ENCODE measurements at places on chromosomes 16 and 17.

DNA sequence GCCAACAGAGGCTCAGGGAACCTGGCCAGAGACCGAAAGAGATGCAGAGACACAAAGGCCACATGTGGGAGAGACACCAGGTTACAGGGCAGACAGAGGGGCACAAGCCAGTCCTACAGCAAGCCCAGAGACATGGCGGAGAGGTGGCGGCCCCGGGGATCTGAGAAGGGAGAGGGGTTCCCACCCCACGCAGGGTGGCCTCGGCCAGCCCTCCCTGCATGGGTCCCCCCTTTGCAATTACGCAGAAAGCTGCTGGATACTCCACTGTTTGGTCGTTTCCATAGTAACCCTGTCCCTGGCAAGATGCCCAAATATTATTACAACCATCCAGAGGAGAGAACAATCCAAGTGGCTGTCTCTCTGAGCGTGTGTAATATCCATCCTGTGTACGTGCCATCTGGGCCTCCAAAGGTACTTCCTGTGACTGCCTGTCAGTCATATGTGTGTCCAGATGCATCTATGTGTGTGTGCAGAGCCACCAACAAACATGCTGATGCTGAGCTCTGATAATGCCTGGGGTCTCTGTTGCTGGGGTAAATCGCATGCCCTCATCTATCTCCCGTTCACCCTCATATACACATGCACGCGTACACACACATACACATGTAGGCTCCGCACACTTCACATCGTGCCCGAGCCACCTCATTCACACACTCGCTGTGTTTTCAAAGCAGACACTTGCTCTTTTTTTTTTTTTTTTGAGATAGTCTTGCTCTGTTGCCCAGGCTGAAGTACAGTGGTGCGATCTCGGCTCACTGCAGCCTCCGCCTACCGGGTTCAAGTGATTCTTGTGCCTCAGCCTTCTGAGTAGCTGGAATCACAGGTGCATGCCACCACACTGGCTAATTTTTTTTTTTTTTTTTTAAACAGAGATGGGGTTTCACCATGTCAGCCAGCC, 5.5 kb downstream of the PCGF2 start:
- peak; percentile 93 for DNase-seq

GRCh38 chr17:16484445-16485175, 7.4 kb downstream of the LRRC75A start:
- peak; percentile 61 for DNase-seq

DNA sequence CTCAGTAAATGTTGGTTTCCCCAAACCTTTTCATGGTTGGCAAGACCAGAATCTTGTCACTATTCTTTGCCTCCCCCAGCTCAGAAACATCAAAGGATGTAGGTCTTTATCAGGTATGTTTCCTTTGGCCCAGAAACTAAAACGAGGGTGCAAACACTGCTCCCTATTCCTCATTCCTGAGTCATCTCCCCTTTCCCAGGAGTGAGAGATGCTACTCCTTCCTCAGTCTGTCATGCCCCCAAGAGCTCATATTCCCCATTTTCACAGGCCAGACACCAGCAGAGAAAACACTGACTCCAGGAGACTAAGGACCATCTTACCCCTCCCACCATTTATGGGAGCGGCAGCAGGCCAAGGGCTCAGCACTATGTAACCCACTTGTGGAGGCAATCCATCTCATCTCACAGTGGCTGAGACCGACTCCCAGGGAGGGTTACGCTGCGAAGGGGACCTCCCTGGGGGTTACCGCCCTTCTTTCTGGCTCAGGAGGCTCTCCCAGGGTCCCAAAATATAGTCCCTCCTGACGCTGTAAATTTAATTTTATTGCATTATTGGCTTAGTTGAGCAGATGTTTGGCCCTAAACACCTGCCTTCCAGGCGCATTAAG, 1.5 kb downstream of the GEMIN4 start:
- no peak for DNase-seq

DNA sequence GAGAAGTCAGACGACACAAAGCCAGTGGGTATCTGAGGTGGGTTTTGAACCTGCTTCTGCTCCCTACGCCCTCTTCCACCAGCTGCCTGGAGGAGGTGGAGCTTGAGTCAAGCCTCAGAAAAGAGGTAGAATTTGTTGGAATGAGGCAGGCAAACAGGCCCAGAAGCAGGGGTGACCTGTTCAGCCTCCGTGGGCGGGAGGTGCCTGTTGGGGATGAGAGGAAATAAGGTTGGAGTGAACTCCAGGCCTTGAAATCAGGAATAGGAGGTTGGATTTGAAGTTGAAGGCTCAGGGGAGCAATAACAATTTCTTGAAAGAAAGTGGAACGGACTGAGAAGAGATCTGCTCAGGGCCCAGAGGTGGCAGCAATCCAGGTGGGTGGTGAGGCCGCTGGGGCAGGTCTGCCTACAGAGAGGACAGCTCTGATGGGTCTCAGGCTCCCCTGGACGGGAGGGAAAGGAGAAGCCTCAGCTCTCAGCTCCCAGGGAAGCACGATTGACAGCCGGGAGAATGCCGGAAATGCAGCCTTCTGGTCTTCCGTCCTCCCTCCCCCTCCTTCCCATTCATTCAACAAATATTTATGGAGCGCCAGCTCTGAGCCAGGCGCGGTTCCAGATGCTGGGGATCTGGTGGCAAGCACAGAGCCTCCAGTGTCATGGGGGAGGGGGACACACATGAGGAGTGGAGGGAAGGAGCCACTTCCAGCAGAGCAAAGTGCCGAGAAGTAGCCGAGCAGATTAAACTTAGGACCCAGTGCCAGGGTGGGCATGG, 61.9 kb upstream of the CIBAR2 start:
- DNase-seq: peak; percentile 66

GRCh38 chr17:58312829-58313228, 15.8 kb downstream of the TSPOAP1 start:
- DNase-seq: no peak

DNA sequence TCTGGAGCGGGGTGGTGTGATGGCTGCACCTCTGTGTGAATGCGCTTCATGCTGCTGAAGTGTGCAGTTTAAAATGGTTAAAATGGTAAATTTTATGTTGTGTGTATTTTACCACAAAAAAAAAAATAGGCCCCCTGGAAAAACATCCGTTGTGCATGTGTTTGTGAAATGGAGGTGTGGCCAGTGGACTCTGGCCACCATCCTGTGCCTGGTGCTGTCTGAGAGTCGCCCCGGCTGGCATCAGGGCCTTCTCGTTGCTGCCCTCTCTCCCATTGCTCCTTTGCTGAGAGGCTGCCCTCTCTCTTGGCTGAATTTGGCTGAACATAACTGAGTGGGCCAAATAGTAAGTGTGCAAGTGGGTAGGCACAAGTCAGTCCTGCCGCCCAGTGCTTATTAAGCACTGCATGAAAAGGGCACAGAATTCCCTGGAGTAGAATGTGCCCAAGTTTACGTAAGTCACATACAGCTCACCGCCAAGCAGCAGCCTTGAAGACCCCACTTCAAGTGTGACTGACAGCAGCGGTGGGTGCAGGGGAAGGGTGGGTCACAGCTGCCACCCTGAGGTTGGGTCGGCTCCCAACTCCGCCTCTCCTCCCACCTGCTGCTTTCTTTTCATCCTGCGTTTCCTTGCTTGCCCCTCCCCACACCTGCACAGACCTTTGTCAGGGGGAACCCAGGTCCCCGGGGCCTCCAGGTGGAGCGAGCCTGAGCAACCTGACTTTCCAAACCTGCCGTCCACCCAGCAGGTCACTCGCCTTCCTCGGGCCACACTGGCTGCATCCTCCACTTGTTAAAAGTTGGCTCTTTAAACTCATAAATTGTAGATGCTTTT, 46.8 kb downstream of the FOXK2 start:
- no peak for DNase-seq

DNA sequence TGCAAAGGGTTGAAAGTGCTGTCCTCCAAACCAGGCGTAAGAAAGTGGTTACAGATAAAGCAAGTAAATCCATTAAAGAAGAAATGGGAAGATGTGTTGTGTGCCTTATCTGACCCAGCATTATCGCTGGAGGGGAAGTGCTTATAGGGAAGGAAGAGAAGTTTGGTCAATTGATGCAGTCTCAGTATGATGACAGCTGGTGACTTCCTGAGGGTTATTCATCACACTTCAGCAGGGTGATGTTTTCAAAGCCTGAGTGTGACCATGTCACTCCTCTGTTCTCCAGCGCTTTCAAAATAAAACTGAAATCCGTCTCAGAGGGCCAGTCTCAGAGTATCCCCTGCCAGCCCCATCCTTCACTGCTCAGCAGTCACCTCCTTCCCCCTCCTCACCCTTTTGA, 505.4 kb upstream of the RBFOX1 start:
- no peak for DNase-seq

- DNase-seq: no peak
Measured at GRCh38 chr17:15361151-15361550, 19.8 kb upstream of the TEKT3 start.

- DNase-seq: no peak
Measured at GRCh38 chr16:13779676-13780075, 140.3 kb upstream of the ERCC4 start.

GRCh38 chr16:54285414-54286089, 1.0 kb downstream of the IRX3 start:
- no peak for DNase-seq

DNA sequence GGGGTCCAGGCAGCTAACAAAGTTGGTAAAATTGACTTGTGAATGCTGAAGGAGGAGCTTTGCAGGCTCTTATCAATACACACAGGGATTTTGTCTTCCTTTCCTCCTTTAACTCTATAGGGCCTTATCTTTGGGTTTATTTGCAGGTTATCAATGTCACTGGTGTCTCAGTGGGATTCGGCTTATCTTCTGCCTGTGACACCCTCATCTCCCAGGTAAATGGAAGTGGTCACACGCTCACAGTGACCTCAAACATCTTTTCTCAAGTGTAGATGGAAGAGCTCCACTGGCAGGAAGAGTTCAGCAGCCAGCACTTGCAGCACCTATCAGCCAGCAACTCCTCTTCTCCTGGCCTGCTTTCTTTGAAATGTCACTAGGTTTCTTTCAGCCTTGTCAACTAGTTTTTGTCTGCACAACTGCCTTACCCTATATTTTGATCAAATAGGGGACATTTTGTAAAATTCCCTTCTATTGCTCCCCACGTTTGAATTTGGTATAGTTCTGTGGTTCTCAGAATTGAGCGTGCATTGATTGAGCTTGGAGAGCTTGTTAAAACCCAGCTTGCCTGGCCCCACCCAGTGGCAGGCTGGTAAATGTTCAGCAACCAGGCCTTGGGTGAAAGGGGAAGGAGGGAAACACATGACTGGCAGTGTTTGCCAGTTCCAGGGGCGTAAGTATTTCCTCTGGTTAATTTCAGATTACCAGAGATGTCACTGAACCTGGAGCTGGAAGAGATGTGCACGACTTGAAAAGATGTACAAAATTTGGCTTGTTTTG, 12.8 kb downstream of the SLC47A1 start:
- DNase-seq: no peak

GRCh38 chr16:27922433-27922832, 141.1 kb downstream of the GSG1L start:
- no peak for DNase-seq

- DNase-seq: no peak
Measured at GRCh38 chr16:57306676-57307341, 22.3 kb upstream of the PLLP start.

DNA sequence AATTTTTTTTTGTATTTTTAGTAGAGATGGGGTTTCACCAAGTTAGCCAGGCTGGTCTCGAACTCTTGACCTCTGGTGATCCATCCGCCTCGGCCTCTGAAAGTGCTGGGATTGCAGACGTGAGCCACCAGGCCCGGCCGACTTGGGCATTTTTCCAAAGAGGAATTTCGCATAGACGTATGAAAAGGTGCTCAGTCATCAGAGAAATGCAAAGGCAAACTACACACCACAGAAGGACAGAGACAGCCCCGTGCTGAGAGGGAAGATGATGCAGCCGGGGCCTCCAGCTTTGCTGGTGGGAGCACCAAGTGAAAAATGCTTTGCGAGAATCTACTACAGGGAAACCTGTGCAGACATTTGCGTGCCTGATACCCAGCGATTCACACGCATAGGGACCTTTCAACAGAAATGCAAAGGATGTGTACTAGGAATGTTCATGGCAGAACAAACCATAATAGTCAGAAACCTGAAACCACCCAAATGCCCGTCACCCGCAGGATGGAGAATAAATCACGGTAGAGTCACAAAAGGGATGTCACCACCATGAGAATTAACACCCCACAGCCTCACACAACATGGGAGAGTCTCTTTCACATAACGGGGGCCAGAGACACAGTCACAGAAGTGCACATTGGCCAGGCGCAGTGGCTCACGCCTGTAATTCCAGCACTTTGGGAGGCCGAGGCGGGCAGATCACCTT, 5.2 kb downstream of the RAB40B start:
- no peak for DNase-seq

DNA sequence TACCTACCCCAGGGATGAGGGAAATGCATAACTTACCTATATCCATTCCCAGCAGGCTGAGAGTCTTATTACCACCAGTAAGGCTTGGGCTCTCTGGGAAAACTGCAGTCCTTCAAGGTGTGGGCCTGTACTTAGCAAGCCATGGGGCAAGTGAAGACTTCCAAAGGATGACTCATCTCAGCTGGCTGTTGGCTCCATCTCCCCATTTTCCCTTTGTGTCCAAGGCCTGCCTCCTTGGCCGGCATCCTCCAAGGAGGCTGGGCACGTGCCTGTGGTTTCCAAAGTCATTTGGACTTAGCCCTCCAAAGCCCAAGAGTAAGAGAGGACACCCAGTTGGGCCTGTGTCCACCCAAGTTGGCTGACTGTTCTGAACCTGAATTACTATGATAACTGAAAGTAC, 89.8 kb downstream of the TMEM100 start:
- DNase-seq: no peak

DNA sequence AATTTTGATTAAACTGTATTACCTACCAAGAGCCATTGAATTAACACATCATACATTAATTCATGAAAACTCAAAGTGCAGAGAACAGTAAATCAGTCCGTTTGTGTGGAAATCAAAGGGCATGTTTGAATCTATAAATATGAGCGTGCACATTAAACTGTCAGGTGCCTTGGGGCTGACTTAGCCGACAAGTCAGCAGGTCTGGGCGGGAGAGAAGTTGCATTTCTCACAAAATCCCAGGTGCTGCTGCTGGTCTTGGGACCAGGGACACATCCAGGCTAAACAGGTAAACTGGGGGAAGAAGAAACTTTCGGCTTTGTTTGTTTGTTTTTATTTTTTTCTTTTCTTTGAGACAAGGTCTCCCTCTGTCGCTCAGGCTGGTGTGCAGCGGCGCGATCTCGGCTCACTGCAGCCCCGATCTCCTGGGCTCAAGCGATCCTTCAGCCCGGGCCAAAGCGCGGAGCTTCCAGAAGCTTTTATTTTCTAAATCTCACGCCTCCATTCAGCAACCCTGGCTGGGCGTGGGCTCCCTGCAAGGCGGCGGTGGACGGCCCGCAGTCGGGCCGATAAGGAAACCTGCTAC, 213.9 kb downstream of the MRTFB start:
- peak; percentile 80 for DNase-seq

GRCh38 chr16:86610779-86611524, 32.6 kb downstream of the FOXL1 start:
- no peak for DNase-seq
